ENCODE measurements at places on chromosomes 11 and 22.

- peak overlapping the region; percentile 76 for H3K4me3 ChIP-seq
- peaks cover 1% of the 10 kb centered on the region for H3K36me3 ChIP-seq
- DNase-seq: peak; percentile 37
- H3K4me1 ChIP-seq: peaks cover 63% of the 10 kb centered on the region
- H3K27ac ChIP-seq: peak overlapping the region; percentile 97
These were observed 700 bp upstream of the DEPDC5 start for GRCh38 chr22:31753005-31753633.

DNA sequence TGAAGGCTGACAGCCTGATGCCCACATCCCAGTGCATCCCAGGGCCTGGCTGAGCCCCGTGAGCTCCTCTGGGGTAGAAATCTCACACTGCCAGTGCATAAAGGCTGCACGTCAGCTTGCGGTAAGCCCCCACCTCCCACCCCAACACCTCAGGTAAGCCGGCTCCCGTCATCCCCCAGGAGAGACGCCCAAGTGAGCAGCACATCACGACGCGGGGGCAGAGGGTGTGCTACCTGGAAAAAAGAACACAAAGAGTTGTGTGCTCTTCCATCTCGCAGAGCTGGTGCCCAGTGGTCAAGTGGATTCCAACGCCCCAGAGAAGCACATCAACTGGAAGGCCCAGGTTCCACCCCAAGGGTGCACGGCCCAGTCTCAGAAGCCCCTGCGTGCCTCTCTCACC is 50.0 kb downstream of the IGSF9B start:
- H3K27ac ChIP-seq: no peak overlapping the region
- no peaks in the 10 kb centered on the region for H3K27me3 ChIP-seq
- H3K4me3 ChIP-seq: no peak overlapping the region
- peaks cover 53% of the 10 kb centered on the region for H3K36me3 ChIP-seq
- peaks cover 2% of the 10 kb centered on the region for H3K4me1 ChIP-seq

- H3K36me3 ChIP-seq: no peaks in the 10 kb centered on the region
- no peak overlapping the region for H3K4me3 ChIP-seq
- H3K27me3 ChIP-seq: no peaks in the 10 kb centered on the region
- peaks cover 13% of the 10 kb centered on the region for H3K4me1 ChIP-seq
- no peak overlapping the region for H3K27ac ChIP-seq
- DNase-seq: no peak
These were observed 12.2 kb upstream of the DCHS1 start for GRCh38 chr11:6667733-6668374.

DNA sequence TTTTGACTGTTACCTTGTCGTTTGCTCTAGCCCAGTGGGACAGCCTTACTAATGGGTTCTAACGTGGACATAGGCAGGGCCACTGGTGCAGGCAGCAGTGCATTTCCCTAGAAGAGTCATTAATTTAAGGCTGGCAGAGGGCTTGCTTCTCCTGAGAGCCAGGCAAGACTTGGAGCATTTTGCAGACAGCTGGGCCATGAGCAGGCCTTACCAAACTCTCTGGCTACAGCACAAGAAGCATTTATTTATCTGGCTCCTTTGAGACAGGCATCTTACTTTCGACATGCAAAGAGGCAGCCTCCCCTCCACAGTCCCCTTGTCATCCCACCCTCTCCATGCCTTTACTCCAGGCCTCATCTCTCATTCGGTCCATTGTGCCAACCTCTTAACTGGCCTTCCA is 139.9 kb downstream of the CSNK2A3 start:
- DNase-seq: no peak
- no peak overlapping the region for H3K27ac ChIP-seq
- no peaks in the 10 kb centered on the region for H3K27me3 ChIP-seq
- H3K4me3 ChIP-seq: no peak overlapping the region

DNA sequence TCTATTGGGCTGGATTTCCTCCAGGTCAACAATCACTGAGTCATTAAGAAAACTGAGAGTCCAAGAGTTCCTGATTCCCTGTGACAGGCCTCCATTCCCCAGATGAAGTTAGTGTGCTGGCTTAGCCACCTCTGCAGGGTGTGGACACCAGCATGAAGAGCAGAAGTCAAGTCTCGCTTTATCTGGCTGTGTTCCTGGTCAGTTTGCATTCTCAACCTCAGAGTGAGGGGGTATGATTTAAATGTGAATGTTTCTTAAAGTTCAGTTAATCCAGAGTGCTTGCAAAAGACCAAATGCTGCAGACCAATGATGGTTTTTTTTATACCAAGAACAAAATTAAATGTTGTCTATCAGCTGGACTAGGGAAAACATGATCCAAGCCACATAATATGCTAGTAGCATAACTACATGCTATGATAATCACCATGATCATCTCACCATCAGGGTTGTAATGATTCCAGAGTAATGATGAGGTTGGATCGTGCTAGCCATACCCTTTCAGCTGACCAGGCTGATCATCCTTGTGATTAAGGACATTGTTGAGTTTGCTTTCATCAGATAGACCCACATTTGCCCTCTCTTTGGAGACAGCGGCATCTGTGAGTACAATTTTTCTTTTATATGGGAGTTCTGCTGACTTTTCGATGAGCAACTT is 145.8 kb upstream of the ARHGAP20 start:
- H3K36me3 ChIP-seq: no peaks in the 10 kb centered on the region
- H3K27ac ChIP-seq: peak overlapping the region; percentile 36
- H3K27me3 ChIP-seq: peaks cover 9% of the 10 kb centered on the region
- H3K4me3 ChIP-seq: no peak overlapping the region

DNA sequence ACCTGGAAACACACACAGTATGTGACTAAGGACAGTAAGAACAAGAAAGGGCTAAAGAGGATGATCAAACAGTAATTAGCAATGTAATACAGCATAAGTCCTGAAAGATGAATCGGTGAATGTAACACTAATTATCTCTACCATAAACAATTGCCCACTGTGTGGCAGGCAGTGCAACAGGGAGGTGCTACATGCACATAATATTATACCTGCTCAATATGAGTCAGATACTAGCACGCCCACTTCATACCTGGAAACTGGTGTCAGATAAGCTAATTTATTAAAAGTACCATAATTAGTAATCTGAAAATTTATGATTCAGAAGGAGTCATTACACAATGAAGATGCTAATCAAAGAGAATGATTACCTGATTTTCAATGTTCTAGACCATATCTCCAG is 14.9 kb downstream of the CASP12 start:
- H3K4me3 ChIP-seq: no peak overlapping the region
- no peak overlapping the region for H3K27ac ChIP-seq
- DNase-seq: no peak

- DNase-seq: no peak
- peaks cover 5% of the 10 kb centered on the region for H3K36me3 ChIP-seq
- H3K27me3 ChIP-seq: no peaks in the 10 kb centered on the region
These were observed 113.1 kb upstream of the TTC12 start for GRCh38 chr11:113201054-113201818.

DNA sequence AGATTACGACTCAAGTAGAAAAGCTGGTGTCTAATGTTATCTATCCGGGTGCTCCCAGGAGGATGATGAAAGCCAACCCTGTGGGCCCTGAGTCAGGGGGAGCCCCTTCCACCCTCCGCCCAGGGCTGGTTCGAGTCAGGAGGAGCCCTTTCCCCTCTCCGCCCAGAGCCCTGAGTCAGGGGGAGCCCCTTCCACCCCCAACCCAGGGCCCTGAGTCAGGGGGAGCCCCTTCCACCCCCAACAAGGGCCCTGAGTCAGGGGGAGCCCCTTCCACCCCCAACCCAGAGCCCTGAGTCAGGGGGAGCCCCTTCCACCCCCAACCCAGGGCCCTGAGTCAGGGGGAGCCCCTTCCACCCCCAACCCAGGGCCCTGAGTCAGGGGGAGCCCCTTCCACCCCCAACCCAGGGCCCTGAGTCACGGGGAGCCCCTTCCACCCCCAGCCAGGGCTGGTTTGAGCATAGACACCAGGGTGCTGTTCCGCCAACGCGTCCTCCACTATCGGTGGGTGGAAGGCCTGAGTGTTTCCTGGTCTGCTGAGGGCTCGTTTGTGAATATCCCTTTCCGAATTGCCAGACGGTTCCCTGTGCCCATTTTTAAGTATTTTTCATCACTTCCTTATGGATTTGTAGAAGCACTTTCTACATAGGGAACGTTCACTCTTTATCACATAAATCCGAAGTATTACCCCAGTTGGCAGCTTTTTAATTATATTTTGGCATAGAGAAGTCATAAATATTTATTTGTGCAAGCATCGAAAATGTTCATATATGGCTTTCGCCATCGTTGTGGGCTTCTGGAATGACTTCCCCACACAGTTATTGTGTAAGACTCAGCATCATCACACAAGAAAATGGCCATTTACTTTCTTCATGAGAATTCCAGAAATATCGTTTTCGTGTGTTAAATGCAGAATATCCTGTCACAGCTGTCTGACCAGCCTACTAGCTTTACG is 380.6 kb downstream of the BRD1 start:
- no peak overlapping the region for H3K27ac ChIP-seq
- DNase-seq: no peak
- H3K4me3 ChIP-seq: no peak overlapping the region
- H3K27me3 ChIP-seq: peaks cover 78% of the 10 kb centered on the region
- H3K36me3 ChIP-seq: no peaks in the 10 kb centered on the region
- H3K4me1 ChIP-seq: no peaks in the 10 kb centered on the region

- H3K36me3 ChIP-seq: no peaks in the 10 kb centered on the region
- no peaks in the 10 kb centered on the region for H3K27me3 ChIP-seq
- H3K27ac ChIP-seq: no peak overlapping the region
- no peaks in the 10 kb centered on the region for H3K4me1 ChIP-seq
These were observed 12.3 kb upstream of the OR56A3 start for GRCh38 chr11:5929571-5930368.

GRCh38 chr11:125975634-125976033 is 29.8 kb downstream of the VSIG10L2 start:
- H3K4me1 ChIP-seq: peaks cover 5% of the 10 kb centered on the region
- no peak overlapping the region for H3K27ac ChIP-seq
- no peak for DNase-seq
- no peak overlapping the region for H3K4me3 ChIP-seq
- H3K27me3 ChIP-seq: no peaks in the 10 kb centered on the region

DNA sequence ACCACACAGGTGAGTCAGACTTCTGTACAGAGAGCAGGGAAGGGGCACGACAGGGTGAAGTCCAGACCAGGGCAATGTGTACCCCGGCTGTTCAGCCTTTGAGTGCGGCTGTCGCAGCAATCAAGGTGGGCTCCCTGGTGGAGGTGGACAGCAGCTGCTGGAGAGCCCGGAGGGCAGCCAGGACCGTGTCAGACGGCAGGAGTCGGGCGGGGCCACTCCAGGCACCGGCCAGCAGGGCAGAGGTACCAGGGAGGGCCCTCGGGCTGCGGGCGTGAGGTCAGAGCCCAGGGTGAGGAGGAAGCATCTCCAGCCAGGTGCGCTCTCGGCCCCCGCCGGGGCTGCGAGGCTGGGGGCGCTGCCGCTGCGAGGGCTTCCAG is 802 bp upstream of the PIM3 start:
- H3K27me3 ChIP-seq: no peaks in the 10 kb centered on the region
- H3K4me3 ChIP-seq: peak overlapping the region; percentile 96
- H3K27ac ChIP-seq: peak overlapping the region; percentile 99

DNA sequence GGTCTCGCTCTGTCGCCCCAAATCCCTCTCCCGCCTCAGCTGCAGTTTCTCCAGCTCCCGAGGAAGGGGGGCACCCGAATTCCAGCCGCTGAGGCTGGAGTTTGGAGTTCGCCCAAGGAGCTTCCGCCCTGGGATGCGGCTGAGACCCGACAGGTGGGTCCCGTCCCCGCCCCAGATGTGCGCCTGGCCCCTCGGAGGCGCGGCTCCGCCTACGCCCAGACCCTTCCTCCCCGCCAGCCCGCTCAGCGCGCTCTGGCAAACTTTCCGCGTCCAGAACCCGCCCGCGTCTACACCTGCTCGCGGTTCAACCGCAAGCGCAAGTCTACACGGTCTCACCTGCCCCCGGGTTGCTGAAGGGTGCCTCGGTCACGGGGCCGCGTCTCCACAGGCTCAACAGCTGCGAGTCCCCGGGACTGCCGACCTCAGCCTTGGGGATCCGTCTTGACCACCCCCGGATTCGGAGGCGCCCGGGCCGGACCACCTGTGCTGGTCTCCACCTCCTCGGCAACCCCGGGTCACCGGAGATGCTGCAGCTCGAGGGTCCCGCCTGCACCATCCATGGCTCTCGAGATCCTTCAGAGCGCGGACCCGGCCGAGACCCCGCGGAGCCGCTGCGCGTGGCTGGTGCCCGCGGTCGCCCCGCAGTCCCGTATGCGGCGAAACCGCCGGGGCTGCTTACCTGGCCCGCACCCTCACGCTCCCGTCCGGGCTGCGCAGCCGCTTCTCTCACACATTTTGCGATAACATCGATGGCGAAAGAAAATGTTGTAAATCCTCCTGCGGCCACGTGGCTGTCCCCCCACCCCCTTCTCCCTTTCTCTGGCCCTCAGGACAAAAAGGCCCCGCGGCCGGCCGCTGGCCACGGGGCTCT is 63.6 kb downstream of the NFAM1 start:
- peak overlapping the region; percentile 80 for H3K4me3 ChIP-seq
- H3K4me1 ChIP-seq: peaks cover 55% of the 10 kb centered on the region
- peaks cover 35% of the 10 kb centered on the region for H3K27me3 ChIP-seq
- DNase-seq: peak; percentile 23

DNA sequence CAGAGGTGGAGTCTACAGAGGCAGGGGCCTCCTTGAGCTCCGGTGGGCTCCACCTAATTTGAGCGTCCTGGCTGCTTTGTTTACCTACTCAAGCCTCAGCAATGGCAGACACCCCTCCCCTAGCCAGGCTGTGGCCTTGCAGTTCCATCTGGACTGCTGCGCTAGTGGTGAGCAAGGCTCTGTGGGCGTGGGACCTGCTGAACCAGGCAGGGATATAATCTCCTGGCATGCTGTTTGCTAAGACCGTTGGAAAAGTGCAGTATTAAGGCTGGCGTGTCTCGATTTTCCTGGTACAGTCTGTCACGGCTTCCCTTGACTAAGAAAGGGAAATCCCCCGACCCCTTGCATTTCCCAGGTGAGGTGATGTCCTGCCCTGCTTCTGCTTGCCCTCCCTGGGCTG is 77.7 kb downstream of the GDPD4 start:
- H3K27ac ChIP-seq: no peak overlapping the region
- H3K36me3 ChIP-seq: no peaks in the 10 kb centered on the region
- no peak for DNase-seq
- H3K27me3 ChIP-seq: no peaks in the 10 kb centered on the region
- no peaks in the 10 kb centered on the region for H3K4me1 ChIP-seq
- no peak overlapping the region for H3K4me3 ChIP-seq

GRCh38 chr22:32737811-32738497 is 63.6 kb upstream of the TIMP3 start:
- no peaks in the 10 kb centered on the region for H3K27me3 ChIP-seq
- H3K27ac ChIP-seq: peak overlapping the region; percentile 18
- H3K4me3 ChIP-seq: no peak overlapping the region
- no peaks in the 10 kb centered on the region for H3K36me3 ChIP-seq
- H3K4me1 ChIP-seq: peaks cover 9% of the 10 kb centered on the region

All from left ventricle myocardium inferior (tissue), 1 donor.